Colonic mucosa (tissue), 4 donors: ENCODE measurements at places on chromosomes 7 and 10. TPM values are rescaled to one million over a fixed set of nuclear protein-coding genes. Genes with fewer than 3 reads are reported as not detected.

Gene ZMIZ1
- 51.0 TPM for total RNA-seq

Gene AGBL3
- 0.98 TPM for total RNA-seq

DNA sequence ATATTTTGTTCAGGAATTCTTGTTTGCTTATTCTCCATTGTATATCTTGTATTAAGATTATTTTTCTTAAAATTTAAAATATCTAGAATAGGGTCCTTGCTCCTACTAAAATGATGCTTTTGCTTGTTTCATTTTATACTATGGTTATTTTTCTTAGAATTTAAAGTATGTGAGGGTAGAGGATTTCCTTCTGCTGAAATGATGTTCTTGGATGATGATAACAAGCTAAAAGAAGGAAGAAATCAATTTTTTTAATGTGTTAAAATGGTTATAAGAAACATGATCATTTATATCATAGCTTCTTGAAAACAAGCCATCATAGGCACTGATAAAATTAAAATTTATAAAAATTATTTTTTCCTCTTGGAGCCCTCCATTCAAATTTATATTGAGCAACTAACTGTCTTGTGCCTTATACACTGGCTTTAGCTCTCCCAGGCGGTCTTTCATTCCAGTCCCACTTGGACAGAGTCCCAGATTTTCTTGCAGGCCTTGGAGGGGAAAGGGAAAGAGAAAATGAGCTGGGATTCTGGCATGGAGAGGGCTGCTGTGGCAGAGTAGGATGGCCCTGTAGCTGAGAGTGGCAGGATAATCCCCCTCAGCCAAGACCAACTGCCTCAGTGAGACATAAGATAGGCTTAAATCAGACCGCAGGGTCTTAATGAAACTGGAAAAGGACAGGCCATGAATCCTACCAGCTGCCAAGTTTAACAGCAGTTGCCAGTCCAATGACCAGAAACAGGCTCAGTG is 60.2 kb downstream of the DNAJB9 start:
- peak; percentile 18 for DNase-seq

Gene PRKG1
- total RNA-seq, result 8.1 TPM

DNA sequence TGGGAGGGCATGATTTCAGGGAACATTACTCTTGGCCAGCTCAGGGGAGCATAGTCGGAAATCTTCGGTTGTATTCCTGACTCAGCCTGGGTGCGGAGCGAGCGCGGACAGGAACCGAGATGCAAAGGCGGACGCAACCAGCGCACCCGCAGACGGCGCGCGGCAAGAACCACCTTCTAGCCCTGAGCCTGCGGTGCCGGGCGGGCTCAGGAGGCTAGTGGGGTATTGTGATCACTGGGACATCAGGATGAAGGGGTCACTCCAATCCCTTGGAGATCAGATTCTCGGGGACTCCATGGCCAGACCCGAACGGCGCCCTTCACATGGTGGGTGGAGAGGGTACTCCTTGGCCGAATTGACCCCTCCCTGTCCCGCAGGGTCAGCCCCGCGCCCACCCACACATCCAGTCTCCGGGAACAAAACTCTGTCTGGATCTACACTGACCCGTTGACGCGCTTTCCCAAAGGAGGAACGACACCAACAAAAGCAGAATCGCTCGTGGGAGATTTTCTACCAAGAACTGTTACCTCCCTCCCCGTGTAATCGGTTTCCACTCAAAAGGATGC is 730.5 kb downstream of the ZWINT start:
- no peak for DNase-seq

Gene SNX8
- total RNA-seq, result 36.7 TPM

Gene PGAM2
- total RNA-seq, result 0.52 TPM

DNA sequence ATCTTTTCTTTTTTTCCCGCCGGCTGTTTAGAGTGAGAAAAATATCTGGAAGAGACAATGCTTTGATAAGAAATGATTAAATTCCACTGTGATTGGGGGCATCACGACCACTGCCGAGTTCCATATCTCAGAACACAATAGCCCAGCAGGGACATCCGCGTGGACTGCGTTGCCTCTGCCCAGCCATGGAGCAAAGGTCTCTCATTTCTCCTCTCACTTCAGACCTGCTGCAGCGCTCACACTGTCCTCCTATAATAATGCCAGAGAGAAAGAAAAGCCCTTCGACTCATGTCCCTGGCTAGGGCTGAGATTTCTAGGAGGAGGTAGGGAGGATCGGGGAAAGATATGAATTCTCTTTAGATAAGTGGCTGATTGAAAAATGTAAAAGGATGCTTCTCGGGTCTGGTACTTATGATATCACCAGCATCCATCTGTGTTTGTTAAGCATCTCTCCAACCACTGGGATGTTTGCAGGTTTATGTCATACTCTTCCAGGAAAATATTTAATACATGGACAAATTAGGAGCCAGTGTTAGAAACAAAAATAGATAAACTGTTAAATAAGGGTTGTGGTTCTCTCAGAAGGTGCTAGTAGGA is 472.9 kb upstream of the AKR1E2 start:
- DNase-seq, result no peak

DNA sequence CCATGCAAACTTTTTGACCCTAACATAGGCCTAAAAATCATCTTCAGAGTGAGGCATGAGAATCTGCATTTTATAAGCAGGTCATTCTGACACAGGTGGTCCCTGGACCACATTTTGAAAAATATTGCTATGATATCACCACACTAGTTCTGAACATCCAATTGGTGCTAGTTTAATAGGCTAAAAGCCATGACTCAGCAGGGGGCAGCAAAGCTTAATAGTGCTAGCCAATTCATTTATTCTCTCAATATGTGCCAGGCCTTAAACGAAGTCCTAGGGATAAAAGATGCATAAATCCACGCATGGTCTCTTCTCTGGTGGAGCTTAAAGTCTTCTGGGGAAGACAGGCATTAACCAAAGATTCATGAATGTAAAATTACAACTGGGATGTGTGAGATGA is 10.2 kb upstream of the SLC25A28 start:
- DNase-seq, result peak; percentile 29

GRCh38 chr7:82056282-82056681 is 286.4 kb upstream of the HGF start:
- no peak for DNase-seq

- no peak for DNase-seq
Observed at GRCh38 chr7:107962817-107963216, 40.1 kb downstream of the LAMB1 start.

- no peak for DNase-seq
Observed at GRCh38 chr7:2567679-2568278, 9.0 kb downstream of the IQCE start.

DNA sequence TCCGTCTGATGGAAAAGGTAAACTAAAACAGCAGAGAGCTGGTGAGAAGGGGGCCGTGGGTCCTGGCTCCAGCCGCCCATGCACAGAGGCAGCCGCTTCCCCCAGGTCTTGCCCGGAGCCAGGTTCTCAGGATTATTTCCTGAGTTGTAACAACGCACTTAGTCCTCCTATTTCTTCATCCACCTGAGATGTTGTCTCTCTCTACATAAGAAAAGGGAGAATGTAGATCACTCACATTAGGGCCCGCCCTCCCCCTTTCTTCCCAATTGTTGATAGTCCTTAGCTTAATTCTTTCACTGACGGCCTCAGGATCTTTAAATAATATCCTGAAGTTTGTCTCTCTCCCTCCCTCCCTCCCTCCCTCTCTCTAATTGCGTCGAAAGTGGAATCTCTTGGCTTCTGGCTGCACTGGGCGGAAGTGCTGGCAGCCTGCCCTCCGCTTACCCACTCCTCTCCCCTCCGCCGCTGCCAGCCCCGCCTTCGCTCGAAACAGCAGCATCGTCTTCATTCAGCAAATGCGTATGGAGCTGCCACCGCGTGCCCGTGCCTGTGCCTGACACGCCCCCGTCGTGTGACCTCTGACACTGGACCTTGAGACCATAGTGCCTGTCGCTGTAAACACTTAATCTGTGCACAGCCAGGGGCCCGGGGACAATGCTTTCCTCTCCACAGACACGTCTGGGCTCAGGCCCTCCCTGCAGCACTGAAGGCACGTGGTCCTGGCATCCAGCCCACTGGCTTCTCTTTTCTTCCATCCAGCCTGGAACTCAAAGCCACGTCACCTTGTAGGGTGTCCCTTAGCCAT is 174.5 kb upstream of the PPP2R2D start:
- DNase-seq, result peak; percentile 19
